ENCODE measurements at places on chromosomes 6 and 20.

- DNase-seq: no peak
Measured at GRCh38 chr6:82441047-82441855, 77.6 kb downstream of the TPBG start.

DNA sequence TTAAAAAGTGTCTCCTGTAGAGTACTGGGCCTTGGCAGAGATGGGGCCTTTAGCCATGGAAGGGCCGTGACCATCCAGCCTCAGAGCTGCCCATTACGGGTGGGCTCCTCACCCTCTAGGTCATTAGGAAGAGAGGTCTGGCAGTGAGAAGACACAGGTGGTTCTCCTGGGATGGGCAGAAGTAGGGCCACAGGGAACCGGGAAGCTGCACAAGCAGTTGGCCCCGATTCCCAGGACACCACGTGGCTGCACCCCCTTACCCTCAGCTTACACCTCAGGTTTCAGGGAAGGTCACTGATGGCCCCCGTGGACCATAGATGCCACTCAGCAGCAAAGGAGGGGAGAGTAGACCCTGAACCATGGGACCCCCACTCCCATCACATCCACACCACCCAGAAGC lies 1.6 kb downstream of the RAET1G start:
- no peak for DNase-seq

GRCh38 chr20:672963-673602 lies 2.5 kb downstream of the SCRT2 start:
- no peak for DNase-seq

GRCh38 chr6:142481466-142481865 lies 179.7 kb downstream of the ADGRG6 start:
- no peak for DNase-seq

GRCh38 chr20:18288749-18289267 lies 481 bp downstream of the ZNF133 start:
- DNase-seq: no peak

DNA sequence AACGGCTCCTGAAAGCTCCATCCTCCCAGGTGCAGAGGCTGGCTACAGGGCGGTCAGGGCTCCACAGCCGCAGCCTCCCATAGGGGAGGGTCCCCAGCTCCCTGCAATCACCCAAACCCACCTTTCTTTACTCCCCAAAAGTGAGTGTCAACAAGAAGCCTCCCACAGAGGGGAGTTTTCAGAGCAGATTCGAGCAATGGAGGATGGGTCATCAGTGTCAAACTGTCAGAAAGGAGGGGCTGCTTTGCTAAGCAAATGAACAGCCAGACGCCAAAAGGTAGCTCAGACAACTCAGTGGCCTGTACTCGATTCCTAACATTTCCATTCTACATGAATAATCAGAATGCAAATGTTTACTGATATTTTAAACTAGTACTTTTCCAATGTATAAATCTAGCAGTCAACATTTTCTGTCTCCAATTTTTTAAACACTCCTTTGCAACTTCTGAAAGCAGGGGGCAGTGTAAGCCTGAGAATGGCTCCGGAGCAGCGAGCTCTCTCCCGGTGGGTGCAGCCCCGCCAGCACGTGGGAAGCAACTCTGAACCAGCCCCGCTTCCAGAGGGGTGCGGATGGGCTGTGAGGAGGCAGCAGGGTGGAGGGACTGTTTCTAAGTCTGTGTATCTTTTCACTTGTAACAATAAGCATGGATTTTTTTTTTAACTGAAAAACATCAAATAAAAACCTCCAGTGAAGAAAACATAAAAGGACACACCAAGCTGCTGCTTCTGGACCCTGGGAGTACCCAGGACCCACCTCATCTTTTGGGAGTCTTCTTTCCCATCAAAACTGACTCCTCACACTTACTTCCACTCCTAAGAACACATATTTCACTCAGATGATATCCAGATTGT lies 54.9 kb downstream of the TAF4 start:
- DNase-seq: peak; percentile 42

DNA sequence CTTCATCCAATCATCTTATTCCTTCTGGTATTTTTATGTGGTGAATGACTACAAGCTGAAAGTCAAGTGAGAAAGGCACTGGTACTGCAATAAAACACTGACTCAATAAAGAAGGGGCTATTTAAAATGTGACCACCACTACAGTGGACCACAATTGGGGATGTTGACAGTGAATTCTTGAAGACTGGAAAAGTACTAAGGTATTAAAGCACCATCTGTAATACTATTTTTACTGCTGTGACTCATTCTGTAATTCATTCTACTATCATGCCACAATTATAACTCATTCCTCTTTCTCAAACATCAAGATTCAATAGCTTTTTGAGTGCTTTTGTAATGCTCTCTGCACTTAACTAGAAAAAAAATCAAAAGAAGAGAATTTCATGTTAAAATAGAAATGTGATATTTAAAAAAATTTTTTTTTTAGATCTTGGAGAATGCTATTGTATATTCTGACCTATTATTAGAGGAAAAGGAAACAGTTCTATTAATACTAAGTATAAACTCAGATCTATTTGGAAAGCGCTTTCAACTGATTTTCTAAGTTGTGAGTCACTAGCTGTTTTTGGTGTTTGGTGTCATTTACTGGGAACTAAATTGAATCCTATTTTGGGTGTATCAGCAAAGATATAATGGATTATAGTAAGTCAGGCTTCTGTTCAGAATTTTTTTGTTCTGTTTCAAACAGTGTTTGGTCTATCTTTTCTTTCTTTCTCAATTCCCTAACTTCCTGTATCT lies 104.7 kb upstream of the TMEM170B start:
- DNase-seq: no peak

- no peak for DNase-seq
Measured at GRCh38 chr6:106056746-106057390, 29.3 kb upstream of the PRDM1 start.

DNA sequence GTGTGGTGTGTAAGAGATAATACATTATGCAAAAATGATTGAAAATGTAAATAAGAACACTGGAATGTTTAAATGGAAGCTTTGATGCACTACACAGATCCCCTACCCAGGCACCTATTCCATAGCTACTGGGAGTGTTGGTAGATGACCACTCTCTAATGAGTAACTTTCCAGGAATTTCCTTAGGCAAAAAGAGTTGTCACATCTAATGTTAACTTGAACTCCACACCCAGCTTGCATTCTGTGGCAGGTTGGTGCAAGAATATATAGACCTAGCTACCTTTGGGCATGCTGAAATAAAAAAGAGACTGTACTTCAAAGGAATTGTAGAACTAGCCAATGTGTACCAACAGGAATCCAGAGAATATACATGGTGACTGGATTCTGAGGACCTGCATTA lies 1254.2 kb upstream of the EYS start:
- DNase-seq: no peak

- DNase-seq: no peak
Measured at GRCh38 chr6:134373282-134373922, 55.5 kb upstream of the SGK1 start.

DNA sequence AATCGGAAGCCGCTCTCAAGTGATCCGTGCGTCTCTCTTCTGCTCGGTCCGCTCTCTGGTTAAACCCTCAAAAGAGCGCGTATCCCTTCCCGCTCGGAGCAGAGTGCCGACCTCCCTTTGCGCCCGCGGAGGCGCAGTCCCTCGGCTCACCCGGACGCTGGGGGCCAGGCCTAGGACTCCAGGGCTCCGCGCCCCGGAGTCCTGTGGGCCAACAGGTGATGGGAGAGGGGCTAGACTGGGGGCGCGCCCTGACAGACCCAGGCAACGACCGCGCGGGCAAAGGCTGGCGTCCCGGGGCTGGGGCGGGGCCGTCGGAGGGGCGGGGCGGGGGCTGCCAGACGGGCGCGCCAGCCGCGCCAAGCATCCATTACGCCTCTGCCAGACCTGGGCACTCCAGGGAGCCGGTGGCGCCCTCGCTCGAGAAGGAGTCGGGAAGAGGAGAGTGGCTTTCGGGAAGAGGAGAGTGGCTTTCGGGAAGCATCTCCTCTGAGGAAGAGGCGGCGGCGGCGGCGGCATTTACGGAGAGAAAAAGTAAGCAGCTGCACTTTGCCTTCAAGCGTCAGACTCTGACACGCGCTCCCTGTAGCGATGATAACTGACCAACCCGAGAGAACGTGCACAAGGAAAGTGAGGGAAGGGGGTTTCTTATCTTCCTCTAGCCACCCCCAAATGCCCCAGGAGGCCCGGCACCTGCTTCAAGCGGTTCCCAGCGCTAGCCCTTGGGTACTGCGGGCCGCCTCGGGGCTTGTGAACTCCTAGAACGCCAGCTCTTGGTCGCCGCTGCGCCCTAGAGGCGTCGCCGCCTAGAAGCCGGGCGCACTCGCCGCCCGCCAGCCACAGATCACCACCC lies 2.6 kb downstream of the EPHA7 start:
- DNase-seq: no peak

DNA sequence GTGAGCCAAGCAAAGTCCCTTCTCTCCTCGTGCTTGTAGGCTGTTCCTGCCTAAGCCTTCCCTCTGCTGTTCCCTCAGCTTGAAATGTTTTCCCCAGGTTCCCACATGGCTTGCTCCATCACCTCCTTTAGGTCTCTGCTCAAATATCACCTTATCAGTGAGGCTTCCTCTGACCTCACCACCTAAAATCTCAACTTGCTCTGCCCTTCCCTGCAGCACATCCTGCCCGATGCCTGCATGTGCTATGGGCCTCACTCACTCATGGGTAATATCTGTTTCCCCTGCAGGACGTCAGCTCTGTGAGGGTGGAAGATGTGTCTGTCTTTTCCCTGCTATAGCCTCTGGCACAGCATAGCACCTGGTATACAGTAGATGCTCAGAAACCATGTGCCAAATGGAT lies 29.9 kb upstream of the FKBP1A start:
- no peak for DNase-seq

GRCh38 chr6:57097596-57097995 lies 7.6 kb downstream of the ZNF451 start:
- DNase-seq: no peak

DNA sequence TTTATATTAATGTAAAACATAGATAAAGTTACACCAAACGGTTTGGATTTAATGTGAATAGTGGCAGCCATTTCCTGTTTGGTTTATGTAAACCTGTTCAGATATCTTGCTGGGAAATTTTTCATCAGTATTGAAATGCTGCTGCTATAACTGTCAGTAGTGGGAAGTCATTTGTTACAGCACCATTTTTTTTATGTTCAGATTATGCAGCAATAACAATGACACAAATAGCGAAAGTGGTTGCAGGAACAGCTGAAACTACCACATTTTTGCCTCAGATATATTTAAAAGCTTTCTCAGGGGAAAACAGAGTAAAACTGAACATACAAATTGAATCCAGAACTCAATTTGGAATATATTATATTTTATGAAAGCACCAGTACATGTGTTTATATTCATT lies 128.8 kb upstream of the SIM1 start:
- DNase-seq: no peak

DNA sequence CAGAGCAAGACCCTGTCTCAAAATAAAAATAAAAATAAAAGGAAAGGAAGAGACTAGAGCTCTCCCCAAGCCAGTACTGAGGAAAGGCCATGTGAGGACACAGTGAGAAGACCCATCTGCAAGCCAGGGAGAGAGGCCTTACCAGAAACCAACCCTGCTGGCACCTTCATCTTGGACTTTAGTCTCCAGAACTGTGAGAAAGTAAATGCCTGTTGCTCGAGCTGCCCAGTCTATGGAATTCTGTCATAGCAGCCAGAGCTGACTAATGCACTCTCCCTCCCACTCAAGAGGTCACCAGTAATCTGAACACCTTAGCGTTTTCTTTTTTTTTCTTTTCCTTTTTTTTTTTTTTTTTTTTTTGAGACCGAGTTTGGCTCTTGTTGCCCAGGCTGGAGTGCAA lies 7.3 kb upstream of the PRPH2 start:
- DNase-seq: no peak
